Iris pigment epithelial cell (primary cell): ENCODE measurements at places on chromosomes 5 and 9.

DNA sequence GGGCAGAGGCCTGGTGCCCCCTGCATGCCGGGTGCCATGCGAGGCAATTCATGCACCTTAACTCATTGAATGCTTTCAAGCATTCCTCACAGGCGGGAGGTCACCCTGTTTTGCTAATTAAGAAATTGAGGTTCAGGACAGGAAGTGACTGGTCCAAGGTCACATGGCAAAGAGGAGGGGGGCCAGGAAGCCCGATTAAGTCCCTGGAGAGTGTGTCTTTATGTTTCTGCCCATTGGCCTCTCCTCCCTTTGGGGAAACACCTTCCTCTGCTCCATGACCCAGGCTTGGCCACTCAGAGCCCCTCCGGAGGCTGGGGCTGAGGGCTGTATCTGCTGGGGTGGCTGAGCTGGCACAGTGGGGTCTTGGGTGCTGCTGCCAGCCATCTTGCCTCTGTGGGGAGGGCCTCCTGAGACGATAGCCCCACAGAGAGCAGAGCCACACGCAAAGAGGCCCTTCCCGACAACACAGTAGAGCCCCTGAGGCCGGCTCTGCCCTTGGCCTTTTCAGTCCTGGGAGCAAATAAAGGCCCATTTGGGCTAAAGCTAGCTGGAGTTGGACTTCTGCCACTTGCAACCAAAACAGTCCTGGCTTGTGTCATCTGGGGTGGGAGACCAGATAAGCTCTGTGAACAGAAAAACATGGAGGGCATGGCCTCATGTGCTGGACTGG lies 90.8 kb upstream of the NEURL1B start:
- DNase-seq: no peak

DNA sequence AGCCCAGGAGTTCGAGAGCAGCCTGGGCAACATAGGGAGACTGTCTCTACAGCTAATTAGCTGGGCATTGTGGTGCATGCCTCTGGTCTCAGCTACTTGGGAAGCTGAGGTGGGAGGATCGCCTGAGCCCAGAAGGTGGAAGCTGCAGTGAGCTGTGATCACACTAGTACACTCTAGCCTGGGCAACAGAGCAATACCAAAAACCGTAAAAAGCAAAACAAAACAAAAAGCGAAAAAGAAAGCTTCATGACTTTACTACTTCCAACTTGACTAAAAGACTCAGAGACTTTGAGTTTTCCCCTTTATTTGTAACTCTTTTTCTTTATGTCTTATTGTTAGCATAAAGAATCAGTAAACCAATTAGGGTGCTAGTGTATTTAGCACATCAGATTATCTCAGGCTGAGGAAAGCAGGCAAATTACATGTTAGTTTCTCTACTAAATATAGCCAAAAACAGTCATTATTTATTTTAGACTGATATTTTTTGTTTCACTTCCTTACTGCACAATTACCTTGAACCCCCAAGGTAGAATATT lies 5.4 kb downstream of the RAD17 start:
- DNase-seq: no peak

DNA sequence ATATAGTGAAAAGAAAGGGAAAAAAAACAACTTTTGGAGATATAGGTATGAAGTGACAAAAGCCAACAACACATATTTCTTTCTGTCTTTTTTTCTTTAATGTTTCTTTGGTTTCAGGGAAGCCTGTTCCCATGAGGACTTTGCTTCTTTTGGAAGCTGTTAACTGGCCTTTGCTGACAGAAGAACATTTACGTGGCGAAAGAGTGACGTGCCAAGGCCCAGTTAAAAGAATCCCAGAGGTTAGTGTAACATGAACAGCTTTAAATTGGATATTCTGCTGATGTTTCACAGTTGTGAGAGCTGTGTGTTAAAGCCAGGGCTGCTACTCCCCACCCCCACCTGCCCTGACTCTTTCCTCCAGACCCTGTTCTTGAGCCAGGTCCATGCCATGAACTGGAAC lies 275.9 kb downstream of the CRB2 start:
- DNase-seq: no peak

GRCh38 chr5:172322028-172322965 lies 38.7 kb upstream of the UBTD2 start:
- no peak for DNase-seq

GRCh38 chr5:131019111-131019510 lies 145.9 kb downstream of the HINT1 start:
- DNase-seq: no peak
